ENCODE measurements at places on chromosomes 1 and 21.

DNA sequence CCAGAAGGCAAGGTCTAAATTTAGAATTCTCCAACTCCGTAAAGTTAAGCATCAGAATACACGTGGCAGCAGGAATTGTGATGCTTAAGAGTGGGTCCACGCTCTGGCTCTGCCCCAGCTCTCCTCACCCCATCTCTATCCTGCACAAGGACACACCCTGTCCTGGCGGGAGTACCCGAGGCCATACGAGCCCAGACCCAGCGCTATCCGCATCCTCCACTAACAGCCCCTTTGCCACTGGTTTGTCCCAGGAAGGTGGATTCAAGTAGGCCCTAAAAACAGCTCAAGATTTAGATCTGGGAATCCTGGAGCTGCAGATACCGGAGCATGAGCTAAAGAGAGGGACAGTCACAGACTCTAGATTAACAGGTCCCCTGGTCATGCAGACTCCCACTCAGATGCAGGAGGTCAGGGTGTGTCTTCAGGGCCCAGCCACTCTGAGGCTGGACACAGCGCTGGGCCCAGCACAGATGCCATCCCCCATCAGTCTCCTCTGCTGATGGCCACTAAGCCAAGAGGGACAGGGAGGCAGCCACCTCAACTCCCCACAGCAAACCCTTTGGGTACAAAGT, 393.3 kb downstream of the NPHP4 start:
- no peak for DNase-seq

GRCh38 chr1:86068841-86069756, 87.5 kb downstream of the COL24A1 start:
- no peak for DNase-seq

DNA sequence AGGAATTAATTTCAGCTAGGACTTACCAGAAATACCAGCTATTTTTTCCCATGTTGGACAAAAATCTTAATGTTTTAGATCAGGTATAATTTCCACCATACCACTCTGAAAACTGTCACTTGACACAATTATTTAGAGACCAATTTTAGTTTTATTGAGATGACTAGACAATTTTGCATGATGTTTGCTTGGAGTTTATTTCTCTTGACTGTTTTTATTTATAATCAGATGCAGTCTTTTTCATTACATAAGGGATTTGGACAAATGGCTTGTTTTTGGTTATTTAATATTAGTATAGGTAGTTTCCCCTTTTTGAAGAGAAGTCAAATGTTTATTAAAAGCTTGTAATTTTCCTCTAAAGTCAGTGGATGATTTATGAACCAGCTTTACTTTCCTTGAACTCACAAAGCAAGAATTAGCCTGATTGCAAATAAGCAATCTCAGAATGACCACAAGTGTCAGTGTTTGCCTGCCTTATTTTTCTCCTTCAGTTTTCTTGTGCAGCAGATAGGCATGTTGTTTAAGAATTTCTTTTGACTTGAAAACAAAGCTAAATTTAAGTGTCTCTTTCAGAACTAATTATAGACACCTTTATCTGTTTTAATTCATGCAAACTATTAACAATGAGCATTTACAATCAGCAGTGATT, 3.8 kb upstream of the B3GALT2 start:
- DNase-seq = no peak

- no peak for DNase-seq
These were observed 9.6 kb downstream of the VPS26C start for GRCh38 chr21:37257511-37257966.

DNA sequence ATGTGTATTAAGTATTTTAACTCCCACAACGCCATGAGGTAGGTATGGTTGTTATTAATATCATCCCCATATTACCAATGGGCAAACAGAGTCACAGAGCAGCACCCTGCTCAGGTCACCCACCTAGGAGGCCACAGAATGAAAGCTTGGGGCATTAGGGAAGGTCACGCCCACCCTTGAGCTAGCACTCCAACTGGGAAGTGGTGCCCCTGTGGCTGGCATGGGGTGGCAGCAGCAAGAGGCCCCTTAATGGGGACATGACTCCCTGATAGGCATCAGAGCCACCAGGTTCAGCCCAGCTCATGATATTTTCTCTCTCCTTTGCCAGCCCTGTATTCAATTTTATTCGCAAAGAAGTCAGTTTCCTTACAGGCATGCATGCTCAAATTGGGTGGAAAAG, 90.6 kb downstream of the DMRTB1 start:
- no peak for DNase-seq

GRCh38 chr1:160062230-160062532, 7.8 kb downstream of the KCNJ10 start:
- no peak for DNase-seq

GRCh38 chr1:10680487-10680886, 116.0 kb downstream of the CASZ1 start:
- no peak for DNase-seq

DNA sequence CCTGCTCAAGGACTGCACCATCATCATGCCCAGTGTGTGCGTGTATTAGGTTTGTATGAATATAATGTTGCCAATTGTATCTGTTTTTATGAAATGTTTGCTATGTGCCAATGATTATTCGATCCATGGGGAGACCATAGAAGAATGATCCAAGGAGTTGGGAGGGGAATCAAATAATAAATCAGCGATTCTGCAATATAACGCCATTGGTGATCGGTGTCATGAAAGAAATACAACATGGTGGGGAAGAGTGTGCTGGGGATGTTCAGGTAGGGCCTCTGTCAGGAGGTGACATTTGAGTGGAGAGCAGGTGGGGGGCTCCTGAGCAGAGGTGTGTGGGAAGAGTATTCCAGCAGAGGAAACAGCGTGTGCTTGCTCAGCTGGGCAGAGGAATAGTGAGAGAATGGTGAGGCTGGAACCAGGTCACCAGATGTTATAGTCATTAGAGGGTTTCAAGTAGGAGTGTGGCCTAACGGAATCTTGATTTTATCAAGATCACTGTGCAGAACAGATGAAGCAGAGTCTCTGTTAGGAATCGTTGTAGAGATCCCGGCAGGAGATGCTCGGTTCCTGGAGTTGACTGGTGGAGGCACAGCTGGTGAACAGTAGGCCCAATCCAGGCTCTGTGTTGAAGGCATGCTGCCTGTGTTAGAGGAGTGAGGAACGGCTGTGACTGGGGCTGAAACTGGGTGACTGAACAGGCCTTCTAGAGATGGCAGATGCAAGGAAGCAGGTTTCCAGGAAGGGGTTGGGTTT, 2.9 kb upstream of the ZNF496 start:
- DNase-seq = no peak

DNA sequence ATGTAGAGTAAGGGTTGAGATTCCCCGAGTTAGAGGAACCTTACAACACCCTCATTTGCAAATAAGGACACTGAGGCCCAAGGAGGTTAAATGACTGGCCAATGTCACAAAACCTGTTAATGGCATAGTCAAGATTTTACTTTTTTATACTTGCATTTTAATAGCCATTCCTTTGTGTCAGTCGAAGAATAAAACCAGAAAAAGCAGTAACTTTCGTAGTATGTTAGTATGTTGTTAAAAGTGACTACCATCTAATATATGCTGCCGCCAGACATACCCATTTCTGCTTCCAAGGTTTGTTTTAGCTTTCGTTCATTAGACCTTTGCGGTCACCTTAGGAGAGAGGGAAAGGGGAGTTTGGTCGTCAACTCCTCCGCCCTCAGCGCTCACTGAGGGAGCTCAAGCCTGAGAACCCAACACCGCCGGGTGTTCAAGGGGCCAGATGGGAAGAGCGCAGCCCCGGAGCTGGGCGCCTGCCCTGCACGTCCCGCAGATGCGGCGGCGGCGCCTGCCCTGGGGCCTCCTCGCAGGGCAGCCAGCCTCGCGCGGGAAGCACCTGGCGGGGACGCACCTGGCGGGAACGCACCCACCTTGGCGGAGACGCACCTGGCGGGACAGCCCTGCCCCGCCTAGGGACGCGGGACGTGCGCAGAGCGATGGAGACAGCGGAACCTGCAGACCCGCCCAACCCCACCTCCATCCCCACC, 466 bp downstream of the VPS26C start:
- DNase-seq = no peak

GRCh38 chr1:155127105-155127966, at the start of gene EFNA1:
TSS of gene EFNA1 (plus strand) at chr1:155127876. CDS start at chr1:155127978, 102 bp downstream.
- DNase-seq = peak; percentile 59

DNA sequence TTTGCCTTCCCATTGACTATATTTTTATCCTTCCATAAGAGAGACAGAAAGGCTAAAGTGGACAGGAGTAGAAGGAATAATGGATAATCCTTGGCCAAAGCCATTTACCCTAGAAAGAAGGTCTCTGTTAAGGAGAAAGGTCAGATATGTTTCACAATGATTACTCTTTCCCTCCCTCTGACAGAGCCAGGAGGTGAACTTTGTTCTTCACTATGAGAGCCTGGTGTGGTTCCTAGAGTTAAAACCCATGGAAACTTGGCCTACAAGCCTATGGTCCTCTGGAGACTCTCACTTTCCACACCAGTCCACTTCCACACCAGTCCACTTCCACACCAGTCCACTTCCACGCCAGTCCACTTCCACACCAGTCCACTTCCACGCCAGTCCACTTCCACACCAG, 479.9 kb upstream of the ZP4 start:
- DNase-seq = no peak

GRCh38 chr21:34927992-34928391, 121.1 kb downstream of the RUNX1 start:
- no peak for DNase-seq

DNA sequence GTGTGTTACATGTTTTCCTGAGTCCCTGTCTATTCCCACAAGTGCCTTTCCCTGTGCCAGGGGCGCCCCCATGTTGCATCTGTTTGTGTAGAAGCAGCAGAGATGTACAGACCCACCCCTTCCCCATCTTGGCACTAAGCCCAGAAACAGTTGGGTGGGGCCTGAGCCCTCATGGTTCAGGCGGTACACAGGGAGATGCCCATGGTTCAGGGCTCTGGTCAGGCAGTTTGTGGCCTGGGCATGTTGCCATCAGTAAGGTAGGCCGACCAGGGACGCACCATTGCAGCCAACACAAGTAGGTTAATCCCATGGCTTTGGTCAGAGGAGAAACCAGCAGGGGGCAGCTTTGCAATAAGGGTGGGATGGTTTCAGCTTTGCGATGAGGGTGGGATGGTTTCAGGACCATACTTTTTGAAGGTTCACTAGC, 914 bp upstream of the ADGRB2 start:
- no peak for DNase-seq

GRCh38 chr1:229579059-229579673, 20.7 kb upstream of the ABCB10 start:
- DNase-seq = peak; percentile 51

DNA sequence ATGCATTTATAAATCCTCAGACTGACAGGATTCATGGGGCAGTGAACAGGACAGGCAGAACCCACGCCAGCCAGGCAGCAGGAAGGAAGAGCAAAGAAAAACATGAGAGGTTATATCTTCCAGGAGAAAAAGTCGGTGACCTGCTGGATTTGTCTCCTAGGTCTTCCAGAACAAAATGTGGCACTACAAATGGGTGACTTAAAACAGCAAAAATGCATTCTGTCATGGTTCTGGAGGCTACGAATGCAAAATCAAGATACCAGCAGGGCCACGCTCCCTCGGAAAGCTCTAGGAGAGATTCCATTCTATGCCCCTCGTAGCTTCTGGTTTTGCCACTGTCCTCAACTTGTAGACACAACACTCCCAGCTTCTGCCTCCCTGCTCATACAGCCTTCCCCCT, 63.4 kb downstream of the PSMG1 start:
- no peak for DNase-seq

DNA sequence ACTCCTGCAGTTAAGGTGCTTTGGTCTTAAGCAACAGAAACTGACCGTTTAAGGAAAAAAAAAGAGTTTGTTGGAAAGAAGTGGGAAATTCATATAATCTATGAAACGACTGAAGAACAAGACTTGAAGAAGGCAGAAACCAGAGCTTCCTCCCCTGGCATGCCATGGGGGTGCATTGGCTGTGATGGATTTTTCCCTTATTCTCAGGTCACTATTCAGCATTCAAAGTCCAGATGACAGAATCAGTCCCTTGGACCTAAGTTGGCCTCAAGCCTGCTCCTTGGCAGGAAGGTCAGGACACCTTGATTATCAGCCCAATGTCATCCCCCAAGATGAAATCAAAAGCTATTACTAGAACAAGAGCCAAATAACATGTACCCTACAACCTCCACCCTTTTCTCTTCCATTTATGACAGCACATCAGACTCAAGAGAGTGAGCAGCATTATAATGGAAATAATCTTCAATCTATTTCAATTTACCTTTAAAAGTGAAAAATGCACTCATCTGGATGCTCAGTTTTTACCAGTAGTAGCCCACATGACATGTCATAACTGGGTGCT, 15.8 kb upstream of the TMEM9 start:
- no peak for DNase-seq

DNA sequence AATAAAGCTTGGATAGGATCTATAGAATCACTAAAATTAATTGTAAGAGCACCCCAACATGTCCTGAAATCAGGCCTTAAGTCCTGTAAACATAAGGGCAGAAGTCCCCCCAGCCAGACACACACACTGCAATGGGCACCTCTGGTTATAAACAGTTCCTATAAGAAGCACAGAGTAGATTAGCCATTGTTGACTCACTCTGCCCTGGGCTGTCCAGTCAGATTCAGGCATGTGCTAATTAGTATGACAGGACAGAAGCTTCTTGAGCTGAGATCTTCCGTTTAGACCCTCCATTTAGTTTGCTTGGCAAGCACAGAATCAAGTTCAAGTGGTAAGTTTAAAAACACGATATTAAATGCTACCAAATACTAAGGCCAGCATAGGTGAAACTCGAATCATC, 11.8 kb upstream of the DENND1B start:
- no peak for DNase-seq

DNA sequence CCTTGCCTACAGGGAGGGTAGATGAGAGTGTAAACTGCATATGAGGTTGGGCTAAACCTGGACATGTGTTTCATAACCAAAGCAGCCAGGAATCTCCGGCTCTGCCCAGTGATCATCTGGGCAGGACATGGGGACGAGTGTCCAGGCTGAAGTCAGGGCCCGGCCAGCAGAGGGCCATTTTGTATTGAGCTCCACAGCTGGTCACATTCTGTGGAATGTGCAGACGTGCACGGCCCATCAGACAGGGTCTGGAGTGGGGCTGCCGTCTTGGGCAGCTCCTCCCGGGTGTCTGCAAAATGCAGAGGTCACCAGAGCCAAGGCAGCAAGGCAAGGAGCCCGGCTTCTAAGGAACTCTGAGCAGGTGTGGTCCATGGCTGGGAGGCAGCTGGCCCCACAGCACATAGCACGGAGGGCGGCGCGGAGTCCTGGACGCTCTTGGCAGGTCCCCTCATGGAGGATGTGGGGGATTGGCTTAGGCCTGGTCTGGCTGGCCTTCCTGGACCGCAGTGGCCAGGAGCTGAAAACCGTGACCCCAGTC, 6.2 kb downstream of the LRRC3 start:
- no peak for DNase-seq

- DNase-seq = no peak
These were observed 1.2 kb upstream of the IARS2 start for GRCh38 chr1:220092694-220093093.

DNA sequence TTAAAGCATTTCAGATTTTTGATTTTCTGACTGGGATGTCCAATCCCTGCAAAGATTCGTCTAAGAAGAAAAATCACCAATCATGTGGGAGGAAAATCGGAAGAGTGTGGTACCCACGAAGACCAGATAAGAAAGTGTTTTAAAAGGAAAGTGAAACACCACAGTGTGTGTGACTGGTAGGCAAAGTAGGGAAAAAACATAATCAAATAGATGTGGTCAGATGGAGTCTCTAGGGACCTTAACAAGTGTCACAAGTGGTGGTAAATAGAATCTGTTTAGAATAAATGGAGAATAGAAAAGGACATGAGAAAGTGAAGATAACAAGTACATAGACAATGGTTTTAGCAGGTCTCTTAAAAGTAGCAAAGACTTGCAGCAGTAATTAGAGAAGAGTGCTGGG, 154.6 kb downstream of the SLC30A10 start:
- DNase-seq = no peak

- no peak for DNase-seq
These were observed 68.1 kb upstream of the RRP15 start for GRCh38 chr1:218217040-218217439.

- DNase-seq = peak; percentile 75
These were observed 642.2 kb downstream of the PTPRU start for GRCh38 chr1:29878501-29878900.

All from NCI-H510A treated with DMSO at 0.1 percent for 48 hours (cell line).